ENCODE measurements at places on chromosomes 2 and 18. TPM values are rescaled to one million over a fixed set of nuclear protein-coding genes. Genes with fewer than 3 reads are reported as not detected.
A peak's percentile ranks its signal among the peaks of the same experiment; 100 is the strongest.

DNA sequence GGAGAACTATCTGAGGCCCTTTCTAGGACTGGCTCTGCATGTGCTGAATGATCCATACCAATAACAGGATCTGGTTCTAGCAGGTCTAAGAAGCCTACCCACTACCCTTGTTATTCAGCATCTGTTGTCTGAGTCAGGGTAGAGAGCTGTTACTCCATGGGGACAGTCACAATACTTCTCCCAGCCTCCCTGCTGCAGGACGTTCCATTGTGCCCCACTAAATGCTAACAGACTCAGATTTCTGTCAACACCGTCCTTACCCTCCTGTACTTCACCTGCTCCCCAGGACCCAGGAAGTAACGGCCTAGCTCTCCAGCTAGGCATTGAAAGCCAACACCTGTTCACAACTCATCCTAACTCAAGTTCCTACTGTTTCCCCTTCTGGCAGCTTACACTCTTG lies 719.7 kb upstream of the ID2 start:
- H3K4me1 ChIP-seq: no peaks in the 10 kb centered on the region
- no peaks in the 10 kb centered on the region for H3K27me3 ChIP-seq
- H3K36me3 ChIP-seq: no peaks in the 10 kb centered on the region
- DNase-seq: no peak

DNA sequence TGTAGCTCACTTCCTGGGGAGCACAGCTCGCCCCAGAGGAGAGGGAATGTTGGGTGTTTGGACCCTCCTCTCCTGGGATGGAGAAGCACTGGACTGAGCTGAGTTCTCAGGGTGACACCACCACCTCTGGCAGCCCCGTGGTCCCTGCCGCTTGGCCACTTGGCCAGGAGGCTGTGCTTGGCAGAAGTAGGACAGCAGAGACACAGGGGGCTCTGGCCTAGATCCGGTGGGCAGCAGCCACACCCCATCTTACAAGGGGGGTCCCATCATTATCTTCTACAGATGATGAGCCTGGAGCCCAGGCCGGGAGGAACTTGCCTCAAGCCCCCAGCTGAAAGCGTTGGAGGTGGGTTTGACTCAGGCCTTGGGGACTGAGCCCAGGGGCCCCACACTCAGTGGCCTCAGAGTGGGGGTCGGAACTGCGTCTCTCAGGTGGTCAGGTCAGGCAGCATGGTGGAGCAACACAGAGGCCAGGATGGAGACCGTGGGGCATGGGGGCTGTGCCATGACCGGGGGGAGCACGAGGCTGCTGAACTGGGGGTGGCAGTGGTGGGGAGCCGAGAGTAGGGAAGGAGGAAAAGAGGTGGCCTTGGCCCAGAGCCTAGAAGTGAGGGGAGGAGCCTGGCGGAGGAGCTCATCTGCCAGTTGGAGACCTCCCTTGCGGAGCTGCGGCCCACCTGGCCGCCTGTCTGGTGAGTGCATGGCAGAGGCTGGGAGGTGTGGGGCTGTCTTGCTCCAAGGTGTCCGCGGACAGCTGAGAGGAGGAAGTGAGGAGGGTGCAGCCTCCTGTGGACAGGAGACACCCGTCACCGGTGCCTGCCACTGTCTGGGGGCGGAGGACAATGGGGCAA lies 63.6 kb upstream of the HDAC4 start:
- H3K4me3 ChIP-seq: no peak overlapping the region
- H3K27ac ChIP-seq: peak overlapping the region; percentile 44
- DNase-seq: no peak
- H3K4me1 ChIP-seq: peaks cover 33% of the 10 kb centered on the region
- no peaks in the 10 kb centered on the region for H3K27me3 ChIP-seq
- H3K36me3 ChIP-seq: no peaks in the 10 kb centered on the region

DNA sequence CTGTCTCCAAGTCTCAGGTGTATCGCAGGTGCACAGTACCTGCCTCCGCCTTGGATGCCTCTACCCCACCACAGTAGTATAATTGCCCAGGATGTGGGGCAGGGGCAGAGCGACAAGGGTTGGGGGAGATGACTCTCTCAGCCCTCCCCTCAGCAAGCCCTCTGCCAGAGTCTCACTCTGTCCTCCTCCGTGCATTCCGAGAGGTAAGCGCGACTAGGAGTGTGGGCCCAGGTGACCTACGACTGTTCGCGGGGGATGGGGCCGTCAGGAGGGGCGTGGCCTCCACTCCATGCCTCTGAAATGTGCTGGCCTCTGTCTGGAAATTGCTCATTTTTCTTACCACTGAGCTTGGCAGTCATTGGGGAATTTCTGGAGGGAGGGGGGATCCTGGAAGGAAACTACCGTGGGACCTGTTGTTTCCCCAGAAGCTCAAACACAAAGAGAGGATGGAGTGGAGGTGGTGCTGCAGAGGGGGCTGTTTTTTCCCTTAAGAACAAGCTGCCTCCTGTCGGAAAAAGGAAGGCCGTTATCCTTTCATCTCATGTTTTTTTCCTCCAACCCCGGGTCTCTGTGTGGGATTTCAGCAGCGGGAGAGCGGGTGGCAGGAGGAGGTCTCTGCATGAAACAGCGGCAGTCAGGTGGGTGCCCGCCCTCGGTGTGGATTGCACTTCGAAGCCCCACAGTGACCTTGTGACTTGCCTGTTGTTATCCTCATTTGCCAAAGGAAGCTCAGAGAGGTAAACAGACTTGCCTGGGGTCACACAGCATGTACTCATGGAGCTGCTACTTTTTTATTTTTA lies 13.0 kb upstream of the RALB start:
- no peaks in the 10 kb centered on the region for H3K36me3 ChIP-seq
- peaks cover 22% of the 10 kb centered on the region for H3K4me1 ChIP-seq
- peak overlapping the region; percentile 53 for H3K27ac ChIP-seq

DNA sequence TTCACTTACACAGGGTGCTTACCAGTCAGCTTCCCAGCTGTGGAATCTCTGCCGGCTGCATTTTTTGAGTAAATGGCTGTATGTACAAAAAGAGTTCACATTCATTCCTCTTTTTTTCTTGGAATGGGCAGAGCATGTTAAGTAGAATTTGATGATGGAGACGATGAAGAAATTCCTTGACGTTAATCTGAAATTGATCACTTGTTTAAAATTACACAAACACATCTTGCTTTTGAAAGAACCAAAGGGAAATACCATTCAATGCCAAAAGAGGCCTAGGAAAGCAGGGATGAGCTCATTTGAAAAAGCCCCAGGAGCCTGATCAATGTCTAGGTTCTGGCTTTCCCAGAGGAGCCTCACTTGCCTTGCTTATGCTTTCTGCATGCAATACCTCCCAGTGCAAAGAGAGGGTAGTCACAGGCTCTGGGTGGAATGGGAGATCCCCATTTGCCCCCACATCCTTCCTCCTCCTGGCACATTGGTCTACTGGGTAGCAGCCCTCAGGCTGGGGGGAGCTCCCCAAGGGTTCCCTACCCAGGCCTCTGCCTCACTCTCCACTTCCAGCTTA lies 12.3 kb upstream of the SMAD7 start:
- no peak for DNase-seq
- no peak overlapping the region for H3K27ac ChIP-seq
- no peaks in the 10 kb centered on the region for H3K27me3 ChIP-seq
- no peak overlapping the region for H3K4me3 ChIP-seq
- H3K4me1 ChIP-seq: no peaks in the 10 kb centered on the region

DNA sequence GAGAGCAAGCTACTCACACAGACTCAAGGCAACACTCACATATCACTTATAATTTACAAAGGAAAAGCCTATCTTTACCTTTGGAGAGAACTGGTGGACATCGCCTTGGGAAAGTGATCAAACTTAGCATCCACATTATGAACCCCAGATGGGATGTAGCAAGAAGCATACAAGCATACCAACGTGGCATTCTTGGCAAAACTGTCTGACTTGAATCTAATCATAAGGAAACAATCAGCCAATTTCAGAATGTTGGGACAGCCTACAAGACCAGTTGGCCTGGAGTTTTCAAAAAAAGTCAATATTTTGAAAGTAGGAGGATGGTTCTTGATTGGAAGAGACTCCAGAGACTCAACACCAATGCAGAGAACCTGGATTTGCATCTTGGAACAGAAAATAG lies 79.1 kb upstream of the PMAIP1 start:
- no peaks in the 10 kb centered on the region for H3K27me3 ChIP-seq
- DNase-seq: no peak
- H3K27ac ChIP-seq: no peak overlapping the region
- no peak overlapping the region for H3K4me3 ChIP-seq
- H3K36me3 ChIP-seq: no peaks in the 10 kb centered on the region
- no peaks in the 10 kb centered on the region for H3K4me1 ChIP-seq

GRCh38 chr2:23826040-23826439 lies 100.9 kb downstream of the ATAD2B start:
- no peaks in the 10 kb centered on the region for H3K27me3 ChIP-seq
- H3K36me3 ChIP-seq: peaks cover 17% of the 10 kb centered on the region
- no peaks in the 10 kb centered on the region for H3K4me1 ChIP-seq
- H3K27ac ChIP-seq: no peak overlapping the region

DNA sequence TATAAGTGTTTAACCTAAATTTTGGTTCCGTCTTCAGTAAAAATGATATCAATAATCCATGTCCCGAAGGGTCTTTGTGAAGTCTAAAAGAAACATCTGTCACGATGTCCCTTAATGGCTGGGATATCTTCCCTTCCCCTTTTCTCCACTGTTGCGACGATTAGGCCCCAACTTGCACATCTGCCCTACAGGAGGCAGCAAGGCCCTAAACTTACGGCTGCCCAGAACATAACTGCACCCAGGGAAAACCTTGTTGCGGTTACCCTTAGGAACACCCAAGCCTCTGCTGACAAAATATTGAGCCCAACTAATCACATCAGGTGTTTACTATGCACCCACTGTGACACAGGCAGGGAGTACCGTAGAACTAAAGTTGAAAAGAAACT lies 1.3 kb upstream of the SMAD2 start:
- H3K27me3 ChIP-seq: no peaks in the 10 kb centered on the region
- H3K4me1 ChIP-seq: peaks cover 31% of the 10 kb centered on the region

- H3K27ac ChIP-seq: no peak overlapping the region
- no peak for DNase-seq
- H3K27me3 ChIP-seq: no peaks in the 10 kb centered on the region
- H3K36me3 ChIP-seq: no peaks in the 10 kb centered on the region
- H3K4me3 ChIP-seq: no peak overlapping the region
These were observed 129.7 kb downstream of the BARD1 start for GRCh38 chr2:214679736-214680135.

- no peak overlapping the region for H3K4me3 ChIP-seq
- no peaks in the 10 kb centered on the region for H3K27me3 ChIP-seq
- no peaks in the 10 kb centered on the region for H3K4me1 ChIP-seq
- no peak overlapping the region for H3K27ac ChIP-seq
- no peak for DNase-seq
These were observed 15.0 kb downstream of the GPR55 start for GRCh38 chr2:230909841-230910545.

DNA sequence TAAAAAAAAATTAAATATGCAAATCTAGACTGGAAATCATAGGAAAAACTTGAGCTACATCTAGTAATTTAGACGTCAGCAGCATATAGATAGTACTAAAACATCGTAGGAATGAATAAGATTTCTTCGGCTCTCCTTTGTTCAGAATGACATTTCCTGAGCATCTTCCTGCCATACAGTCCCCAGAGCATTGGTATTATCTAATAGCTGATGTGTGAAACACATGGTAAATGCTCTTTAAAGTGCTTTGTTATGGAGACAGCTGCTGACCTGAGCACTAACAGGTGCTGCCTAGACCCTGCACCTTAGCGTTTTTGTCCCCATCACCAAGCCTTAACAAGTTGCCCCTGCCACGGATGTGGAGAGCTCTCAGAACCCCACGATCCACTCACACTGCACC lies 692.3 kb upstream of the PIK3C3 start:
- H3K27me3 ChIP-seq: no peaks in the 10 kb centered on the region
- DNase-seq: no peak
- no peak overlapping the region for H3K4me3 ChIP-seq
- no peaks in the 10 kb centered on the region for H3K36me3 ChIP-seq

- H3K27me3 ChIP-seq: no peaks in the 10 kb centered on the region
- no peak for DNase-seq
- H3K27ac ChIP-seq: peak overlapping the region; percentile 89
- H3K4me3 ChIP-seq: peak overlapping the region; percentile 69
These were observed 866 bp downstream of the CRIM1 start for GRCh38 chr2:36356298-36356989.

DNA sequence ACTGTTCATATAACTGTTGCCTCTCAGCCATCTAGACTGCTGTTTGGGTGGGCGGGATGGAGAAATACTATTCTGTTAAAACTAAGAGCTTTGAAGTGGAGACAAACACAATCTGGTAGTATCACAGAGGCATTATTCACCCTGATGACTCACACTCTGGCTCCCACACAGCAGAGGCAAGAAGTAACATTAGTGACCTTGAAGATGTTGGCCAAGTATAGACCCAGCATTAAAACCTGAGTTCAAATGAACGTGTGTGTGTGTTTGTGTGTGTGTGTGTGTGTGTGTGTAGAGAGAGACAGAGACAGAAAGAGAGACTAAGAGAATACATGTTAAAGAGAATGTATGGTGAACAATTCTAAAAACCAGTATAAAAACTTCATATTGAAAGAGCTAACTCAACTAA lies 22.5 kb upstream of the ACVR1 start:
- no peak for DNase-seq
- H3K27me3 ChIP-seq: no peaks in the 10 kb centered on the region
- no peak overlapping the region for H3K4me3 ChIP-seq
- H3K4me1 ChIP-seq: peaks cover 12% of the 10 kb centered on the region

DNA sequence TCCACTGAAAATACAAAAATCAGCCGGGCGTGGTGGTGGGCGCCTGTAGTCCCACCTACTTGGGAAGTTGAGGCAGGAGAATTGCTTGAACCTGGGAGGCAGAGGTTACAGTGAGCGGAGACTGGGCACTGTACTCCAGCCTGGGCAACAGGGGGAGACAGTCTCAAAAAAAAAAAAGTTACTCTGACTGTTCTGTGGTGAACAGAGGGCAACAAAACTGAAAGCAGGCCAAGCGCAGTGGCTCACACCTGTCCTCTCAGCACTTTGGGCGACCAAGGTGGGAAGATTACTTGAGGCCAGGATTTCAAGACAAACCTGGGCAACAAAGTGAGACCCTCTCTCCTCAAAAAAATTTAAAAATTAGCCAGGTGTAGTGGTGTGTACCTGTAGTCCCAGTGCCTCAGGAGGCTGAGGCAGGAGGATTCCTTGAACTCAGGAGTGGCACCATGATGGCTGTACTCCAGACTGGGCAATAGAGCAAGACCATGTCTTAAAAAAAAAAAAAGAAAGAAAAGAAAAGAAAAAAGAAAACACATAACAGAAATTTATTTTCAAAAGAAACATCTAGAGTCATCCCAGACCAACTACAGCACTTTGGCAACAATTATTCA lies 13.6 kb upstream of the RTN4 start:
- H3K27me3 ChIP-seq: no peaks in the 10 kb centered on the region
- no peaks in the 10 kb centered on the region for H3K4me1 ChIP-seq
- DNase-seq: no peak
- H3K4me3 ChIP-seq: no peak overlapping the region
- no peaks in the 10 kb centered on the region for H3K36me3 ChIP-seq
- no peak overlapping the region for H3K27ac ChIP-seq

DNA sequence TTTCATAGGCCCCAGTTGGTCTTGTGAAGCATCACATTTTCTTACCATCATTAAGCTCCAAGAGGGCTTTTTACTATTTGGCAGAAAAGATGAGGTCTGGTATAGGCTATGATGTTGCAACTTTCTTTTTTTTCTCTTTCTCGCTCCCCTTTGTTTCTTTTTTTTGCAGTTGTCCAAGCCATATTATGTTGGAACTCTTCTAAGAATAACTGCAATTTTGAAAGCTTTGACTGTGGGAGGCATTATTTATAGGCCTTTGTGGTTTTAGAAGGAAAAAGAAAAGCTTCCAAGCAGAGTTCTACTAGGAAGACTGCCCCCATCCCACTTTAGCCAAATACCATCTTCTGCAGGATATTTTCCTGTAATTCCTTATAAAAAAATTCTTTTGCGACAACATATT lies 571.6 kb downstream of the ARHGAP15 start:
- no peak overlapping the region for H3K4me3 ChIP-seq
- no peaks in the 10 kb centered on the region for H3K27me3 ChIP-seq
- no peak overlapping the region for H3K27ac ChIP-seq
- H3K4me1 ChIP-seq: no peaks in the 10 kb centered on the region

The GPBAR1 gene
- total RNA-seq: 1.9 TPM

The IL1RL2 gene
- not detected for total RNA-seq

The CD8B2 gene
- total RNA-seq: not detected

The RTTN gene
- 6.3 TPM for total RNA-seq
